Effector memory CD8-positive, alpha-beta T cell (primary cell): ENCODE measurements at places on chromosomes 16 and 17.

DNA sequence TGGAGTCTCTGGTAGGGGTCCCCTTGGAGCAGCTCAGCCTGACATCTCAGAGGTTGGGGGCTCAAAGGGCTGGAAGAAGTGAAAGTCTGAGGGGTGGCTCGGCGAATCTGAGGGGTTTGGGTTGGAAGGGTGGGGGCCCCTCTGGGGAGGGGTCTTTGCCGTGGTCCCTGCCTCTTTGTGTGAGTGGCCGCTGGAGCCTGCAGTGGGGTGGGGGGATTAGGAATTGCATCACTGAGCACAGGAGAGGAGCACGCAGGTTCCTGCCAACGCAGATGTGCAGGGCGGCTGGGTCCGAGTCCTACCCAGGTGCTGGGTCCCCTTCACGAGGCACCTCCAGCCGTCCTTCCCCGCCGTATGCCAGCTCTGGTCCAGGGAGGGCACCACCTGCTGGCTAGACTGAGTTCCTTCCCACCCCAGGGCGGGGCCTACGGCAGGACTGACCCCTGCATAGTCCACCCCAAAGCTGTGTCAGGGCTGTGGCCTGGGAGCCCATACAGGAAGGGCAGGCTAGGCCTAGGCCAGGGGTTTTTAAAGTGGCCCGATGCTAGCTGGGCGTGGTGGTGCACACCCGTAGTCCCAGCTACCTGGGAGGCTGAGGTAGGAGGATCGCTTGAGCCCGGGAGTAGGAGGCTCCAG lies 9.9 kb downstream of the FMNL1 start:
- no peaks in the 10 kb centered on the region for H3K27me3 ChIP-seq
- peaks cover 78% of the 10 kb centered on the region for H3K4me1 ChIP-seq
- peak overlapping the region; percentile 58 for H3K27ac ChIP-seq
- peak overlapping the region; percentile 30 for H3K4me3 ChIP-seq
- H3K36me3 ChIP-seq = peaks cover 82% of the 10 kb centered on the region

- H3K27me3 ChIP-seq = no peaks in the 10 kb centered on the region
- H3K27ac ChIP-seq = no peak overlapping the region
- H3K4me1 ChIP-seq = no peaks in the 10 kb centered on the region
Observed at GRCh38 chr16:65284626-65285025, 162.8 kb upstream of the CDH11 start.

DNA sequence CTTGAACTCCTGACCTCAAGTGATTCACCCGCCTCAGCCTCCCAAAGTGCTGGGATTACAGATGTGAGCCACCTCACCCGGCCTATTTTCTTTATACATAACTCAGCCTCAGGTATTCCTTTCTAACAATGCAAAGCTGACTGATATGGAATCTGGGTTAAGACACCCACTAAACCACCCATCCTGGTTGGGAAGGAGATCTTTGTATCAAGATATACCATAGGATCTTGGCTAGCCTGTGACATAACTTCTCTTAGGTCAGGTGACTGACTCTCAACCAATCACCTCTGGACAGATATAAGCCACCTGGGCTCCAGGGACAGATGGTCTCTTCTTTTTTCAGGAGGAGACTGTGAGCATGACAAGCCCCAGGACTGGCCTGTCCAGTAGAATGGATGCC lies 51.2 kb upstream of the NKD1 start:
- H3K27me3 ChIP-seq = no peaks in the 10 kb centered on the region
- no peak overlapping the region for H3K27ac ChIP-seq
- H3K36me3 ChIP-seq = no peaks in the 10 kb centered on the region
- no peak overlapping the region for H3K4me3 ChIP-seq
- H3K4me1 ChIP-seq = no peaks in the 10 kb centered on the region

- H3K36me3 ChIP-seq = no peaks in the 10 kb centered on the region
- H3K27me3 ChIP-seq = peaks cover 90% of the 10 kb centered on the region
- H3K27ac ChIP-seq = no peak overlapping the region
- no peak overlapping the region for H3K4me3 ChIP-seq
Observed at GRCh38 chr17:45749831-45750335, 34.2 kb upstream of the CRHR1 start.

DNA sequence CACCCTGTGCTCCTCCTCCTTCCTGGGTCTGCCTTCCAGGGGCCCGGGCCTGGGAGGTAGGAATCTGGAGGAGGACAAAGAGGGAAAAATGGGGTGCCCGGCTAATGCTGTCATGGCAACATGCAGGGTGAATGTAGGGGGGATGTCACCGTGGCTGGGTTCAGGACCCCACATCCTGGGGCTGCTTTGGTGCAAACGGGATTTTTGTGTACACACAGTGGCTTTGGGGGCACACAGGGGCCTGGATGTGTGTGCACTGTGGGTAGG lies 37.0 kb upstream of the CDC42EP4 start:
- H3K27ac ChIP-seq = no peak overlapping the region
- H3K36me3 ChIP-seq = no peaks in the 10 kb centered on the region
- DNase-seq = no peak
- H3K27me3 ChIP-seq = peaks cover 27% of the 10 kb centered on the region
- H3K4me1 ChIP-seq = no peaks in the 10 kb centered on the region

- no peaks in the 10 kb centered on the region for H3K36me3 ChIP-seq
- no peak overlapping the region for H3K27ac ChIP-seq
- H3K27me3 ChIP-seq = no peaks in the 10 kb centered on the region
Observed at GRCh38 chr17:12522743-12523183, 142.9 kb upstream of the MYOCD start.

DNA sequence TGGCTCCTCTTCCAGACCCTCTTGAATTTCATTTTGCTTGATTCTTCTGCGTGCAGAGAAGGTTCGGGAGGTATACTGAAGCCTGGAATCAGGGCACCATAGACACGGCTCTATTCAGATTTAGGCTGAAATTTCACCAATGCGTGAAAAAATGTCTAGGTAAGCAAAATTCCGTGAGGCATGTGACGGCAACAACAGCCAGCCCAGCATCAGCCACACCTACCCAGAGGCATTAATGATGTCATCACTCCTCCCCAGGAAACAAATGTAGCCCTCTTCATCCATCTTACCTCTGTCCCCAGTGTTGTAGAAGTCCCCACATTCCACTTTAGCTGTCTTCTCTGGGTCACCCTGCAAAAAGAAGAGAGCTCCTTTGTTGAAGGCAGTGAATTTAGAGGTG lies 50.8 kb upstream of the ACSM2B start:
- H3K27me3 ChIP-seq = no peaks in the 10 kb centered on the region
- DNase-seq = no peak
- H3K27ac ChIP-seq = no peak overlapping the region
- no peaks in the 10 kb centered on the region for H3K36me3 ChIP-seq
- H3K4me3 ChIP-seq = no peak overlapping the region

DNA sequence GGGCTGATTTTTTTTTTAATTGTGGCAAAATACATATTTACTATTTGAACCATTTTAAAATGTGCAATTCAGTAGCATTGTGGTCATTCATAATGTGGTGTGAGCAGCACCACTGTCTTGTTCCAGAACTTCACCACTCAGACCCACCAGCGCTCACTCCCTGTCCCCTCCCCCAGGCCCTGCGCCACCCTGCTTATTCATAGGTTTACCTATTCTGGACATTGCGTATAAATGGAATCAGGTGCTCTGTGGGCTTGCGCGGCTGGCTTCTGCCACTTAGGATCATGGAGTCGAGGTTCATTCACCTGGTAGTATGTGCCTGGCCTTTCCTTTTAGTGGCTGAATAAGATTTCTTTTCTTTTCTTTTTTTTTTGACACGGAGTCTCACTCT lies 59.4 kb downstream of the NT5M start:
- H3K27me3 ChIP-seq = no peaks in the 10 kb centered on the region
- no peak for DNase-seq
- H3K4me1 ChIP-seq = peaks cover 12% of the 10 kb centered on the region
- no peak overlapping the region for H3K4me3 ChIP-seq

- no peak for DNase-seq
- H3K4me3 ChIP-seq = no peak overlapping the region
- no peaks in the 10 kb centered on the region for H3K4me1 ChIP-seq
Observed at GRCh38 chr17:18946536-18946935, 5.4 kb upstream of the SLC5A10 start.

DNA sequence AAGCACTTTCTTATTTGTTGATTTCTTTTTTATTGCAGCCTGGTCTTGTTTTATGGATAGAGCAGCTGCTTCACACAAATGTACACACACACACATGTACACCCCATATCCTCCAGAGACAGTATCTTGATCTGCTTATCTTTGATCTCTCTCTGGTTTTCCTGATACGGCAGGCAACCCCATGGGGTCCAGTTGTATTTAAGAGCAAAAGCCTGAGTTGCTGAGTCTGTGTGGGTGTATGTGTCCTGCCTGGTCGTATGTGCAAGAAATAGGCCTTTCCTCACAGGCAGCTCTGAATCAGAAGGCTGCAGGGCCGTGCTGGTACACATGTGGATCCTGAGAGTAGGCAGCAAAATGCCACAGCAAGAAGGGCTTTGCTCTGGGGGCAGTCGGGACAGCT lies 14.6 kb upstream of the LGALS9 start:
- peaks cover 6% of the 10 kb centered on the region for H3K4me1 ChIP-seq
- no peak overlapping the region for H3K4me3 ChIP-seq
- peaks cover 34% of the 10 kb centered on the region for H3K36me3 ChIP-seq
- peak overlapping the region; percentile 45 for H3K27ac ChIP-seq
- no peak for DNase-seq
- no peaks in the 10 kb centered on the region for H3K27me3 ChIP-seq

GRCh38 chr16:20308266-20308665 lies 19.0 kb downstream of the GP2 start:
- H3K4me3 ChIP-seq = no peak overlapping the region
- DNase-seq = no peak
- H3K27me3 ChIP-seq = peaks cover 15% of the 10 kb centered on the region
- no peak overlapping the region for H3K27ac ChIP-seq
- no peaks in the 10 kb centered on the region for H3K36me3 ChIP-seq

GRCh38 chr17:58224315-58224714 lies 5.3 kb upstream of the MKS1 start:
- H3K36me3 ChIP-seq = peaks cover 2% of the 10 kb centered on the region
- H3K4me1 ChIP-seq = peaks cover 3% of the 10 kb centered on the region
- H3K27me3 ChIP-seq = peaks cover 32% of the 10 kb centered on the region
- H3K27ac ChIP-seq = no peak overlapping the region
- DNase-seq = no peak

- H3K27ac ChIP-seq = no peak overlapping the region
- H3K4me1 ChIP-seq = peaks cover 8% of the 10 kb centered on the region
- peaks cover 8% of the 10 kb centered on the region for H3K27me3 ChIP-seq
- no peaks in the 10 kb centered on the region for H3K36me3 ChIP-seq
Observed at GRCh38 chr16:8565498-8565897, 24.8 kb downstream of the TMEM114 start.

- no peaks in the 10 kb centered on the region for H3K27me3 ChIP-seq
- peak; percentile 38 for DNase-seq
- peaks cover 56% of the 10 kb centered on the region for H3K4me1 ChIP-seq
- peaks cover 47% of the 10 kb centered on the region for H3K36me3 ChIP-seq
- peak overlapping the region; percentile 99 for H3K4me3 ChIP-seq
- H3K27ac ChIP-seq = peak overlapping the region; percentile 89
Observed at GRCh38 chr17:8964801-8965393, 610 bp downstream of the PIK3R5 start.

DNA sequence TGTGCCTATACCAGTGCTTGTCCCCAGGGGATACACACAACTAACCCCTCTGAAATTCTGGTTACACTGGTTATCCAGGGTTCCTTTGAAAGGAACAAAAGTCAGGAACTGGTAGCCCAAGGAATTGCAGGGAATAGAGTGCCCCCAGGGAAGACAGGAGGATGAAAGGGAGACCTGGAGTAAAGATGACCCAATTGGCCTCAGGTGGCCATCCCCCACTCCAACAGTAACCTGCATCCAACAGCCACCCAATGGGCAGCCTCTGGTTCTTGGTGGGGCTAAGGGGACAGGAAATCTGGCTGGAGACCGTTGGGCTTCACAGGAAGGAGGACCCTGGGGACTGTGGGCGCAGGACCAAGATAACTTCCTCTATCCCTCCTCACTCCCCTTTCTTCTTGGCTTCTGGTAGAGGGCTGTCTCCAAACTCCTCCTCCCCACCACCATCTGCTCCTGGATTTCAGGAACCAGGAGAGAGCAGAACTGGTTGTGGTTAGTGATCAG lies 826 bp upstream of the MPO start:
- H3K27me3 ChIP-seq = peaks cover 57% of the 10 kb centered on the region
- no peak for DNase-seq
- no peak overlapping the region for H3K27ac ChIP-seq

DNA sequence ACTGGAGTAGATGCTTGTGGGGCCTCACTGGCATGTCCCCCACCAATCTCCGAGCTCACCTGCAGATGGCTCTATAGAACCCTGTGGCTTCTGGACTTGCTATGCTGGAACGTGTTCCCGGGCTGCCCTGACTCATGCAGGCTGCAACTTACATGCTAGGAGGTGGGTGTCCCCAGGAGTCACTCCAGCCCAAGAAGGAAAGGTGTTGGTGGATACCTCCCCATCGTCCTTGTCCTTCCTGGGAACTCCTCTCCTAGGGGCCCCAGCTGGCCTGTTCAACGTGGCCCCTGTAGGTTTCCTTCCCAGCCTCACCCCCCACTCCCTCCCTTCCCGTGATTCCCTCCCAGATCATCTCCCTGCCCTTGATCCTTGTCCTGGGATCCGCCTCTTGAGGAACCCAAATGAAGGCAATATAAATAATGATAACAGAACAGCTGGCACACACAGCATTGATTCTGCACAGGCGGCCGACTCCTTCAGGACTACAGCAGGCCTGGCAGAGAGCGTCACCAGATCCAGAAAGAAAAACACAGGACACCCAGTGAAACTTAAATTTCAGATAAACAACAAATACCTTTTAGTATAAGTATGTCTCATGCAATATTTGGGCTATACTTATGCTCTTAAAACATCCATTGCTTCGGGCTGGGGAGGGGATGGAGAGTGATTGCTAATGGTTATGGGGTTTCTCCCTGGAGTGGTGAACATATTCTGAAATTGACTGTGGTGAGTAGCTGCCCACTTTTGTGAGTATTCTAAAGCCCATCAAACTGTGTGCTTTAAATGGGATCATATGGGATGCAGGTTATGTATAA lies 221.1 kb upstream of the GSE1 start:
- DNase-seq = no peak
- H3K27ac ChIP-seq = peak overlapping the region; percentile 39
- H3K4me1 ChIP-seq = no peaks in the 10 kb centered on the region

DNA sequence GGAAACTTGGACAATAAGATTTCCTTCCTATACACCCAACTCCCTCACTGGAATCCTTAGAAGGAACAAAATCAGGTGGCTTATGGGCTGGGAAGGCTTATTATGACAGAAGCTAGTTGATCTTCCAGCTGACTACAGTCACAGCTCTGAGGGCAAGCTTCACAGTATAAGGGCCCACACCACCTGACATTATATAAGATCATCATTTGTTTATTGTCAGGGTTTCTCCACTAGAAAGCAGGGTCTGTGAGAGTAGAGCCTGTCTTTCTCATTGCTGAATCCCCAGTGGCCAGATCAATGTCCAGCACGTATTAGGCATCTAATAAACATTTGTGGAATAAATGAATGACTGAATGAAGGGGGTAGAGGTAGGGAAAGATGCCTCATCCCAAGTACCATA lies 57.8 kb upstream of the PHOSPHO1 start:
- H3K27me3 ChIP-seq = no peaks in the 10 kb centered on the region
- no peak for DNase-seq
- H3K4me3 ChIP-seq = no peak overlapping the region
- H3K27ac ChIP-seq = peak overlapping the region; percentile 14
- H3K4me1 ChIP-seq = no peaks in the 10 kb centered on the region
- H3K36me3 ChIP-seq = peaks cover 3% of the 10 kb centered on the region

GRCh38 chr17:54754560-54754959 lies 146.1 kb upstream of the TOM1L1 start:
- no peaks in the 10 kb centered on the region for H3K36me3 ChIP-seq
- H3K4me1 ChIP-seq = no peaks in the 10 kb centered on the region
- no peak overlapping the region for H3K4me3 ChIP-seq
- DNase-seq = no peak
